ENCODE measurements at places on chromosomes 2 and 18. TPM values are rescaled to one million over a fixed set of nuclear protein-coding genes. Genes with fewer than 3 reads are reported as not detected.

DNA sequence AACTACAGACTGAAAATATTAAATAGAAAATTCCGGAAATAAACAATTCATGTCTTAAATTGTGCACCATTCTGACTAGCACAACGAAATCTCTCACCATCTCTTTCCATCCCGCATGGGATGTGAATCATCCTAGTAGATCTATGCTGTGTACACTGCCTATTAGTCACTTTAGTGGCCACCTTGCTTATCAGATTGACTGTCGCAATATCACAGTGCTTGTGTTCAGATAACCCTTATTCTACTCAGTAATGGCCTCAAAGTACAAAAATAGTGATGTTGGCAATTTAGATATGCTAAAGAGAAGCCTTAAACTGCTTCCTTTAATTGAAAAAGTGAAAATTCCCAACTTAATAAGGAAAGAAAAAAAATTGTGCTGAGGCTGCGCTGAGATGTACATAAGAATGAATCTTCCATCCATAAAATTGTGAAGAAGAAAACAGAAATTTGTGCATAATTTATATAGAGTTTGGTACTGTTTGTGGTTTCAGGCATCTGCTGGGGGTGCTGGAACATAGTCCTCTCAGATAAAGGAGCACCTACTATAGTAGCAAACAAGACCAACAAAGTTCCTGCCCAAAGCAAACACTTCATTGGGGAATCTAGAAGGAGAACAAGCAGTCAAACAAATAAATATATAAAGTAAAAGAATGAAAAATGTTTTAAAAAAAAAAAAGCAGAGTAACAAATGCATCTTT lies 12.0 kb downstream of the PSMD1 start:
- no peak for DNase-seq

DNA sequence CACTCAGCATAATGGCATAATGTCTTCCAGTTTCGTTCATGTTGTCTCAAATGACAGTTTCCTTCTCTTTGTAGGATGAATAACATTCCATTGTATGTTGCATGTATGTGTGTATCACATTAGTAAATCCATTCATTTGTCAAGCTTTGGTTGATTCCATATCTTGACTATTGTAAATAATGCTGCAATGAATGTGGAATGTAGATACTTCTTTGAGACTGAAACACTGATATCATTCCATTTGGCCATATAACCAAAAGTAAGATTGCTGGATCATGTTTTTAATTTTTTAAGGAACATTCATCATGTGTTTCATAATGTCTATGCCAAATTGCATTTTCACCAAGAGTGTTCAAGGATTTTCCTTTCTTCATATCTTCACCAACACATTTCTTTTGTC lies 1711.4 kb upstream of the PIK3C3 start:
- no peak for DNase-seq

RBM44 gene
- total RNA-seq = 2.0 TPM

DNA sequence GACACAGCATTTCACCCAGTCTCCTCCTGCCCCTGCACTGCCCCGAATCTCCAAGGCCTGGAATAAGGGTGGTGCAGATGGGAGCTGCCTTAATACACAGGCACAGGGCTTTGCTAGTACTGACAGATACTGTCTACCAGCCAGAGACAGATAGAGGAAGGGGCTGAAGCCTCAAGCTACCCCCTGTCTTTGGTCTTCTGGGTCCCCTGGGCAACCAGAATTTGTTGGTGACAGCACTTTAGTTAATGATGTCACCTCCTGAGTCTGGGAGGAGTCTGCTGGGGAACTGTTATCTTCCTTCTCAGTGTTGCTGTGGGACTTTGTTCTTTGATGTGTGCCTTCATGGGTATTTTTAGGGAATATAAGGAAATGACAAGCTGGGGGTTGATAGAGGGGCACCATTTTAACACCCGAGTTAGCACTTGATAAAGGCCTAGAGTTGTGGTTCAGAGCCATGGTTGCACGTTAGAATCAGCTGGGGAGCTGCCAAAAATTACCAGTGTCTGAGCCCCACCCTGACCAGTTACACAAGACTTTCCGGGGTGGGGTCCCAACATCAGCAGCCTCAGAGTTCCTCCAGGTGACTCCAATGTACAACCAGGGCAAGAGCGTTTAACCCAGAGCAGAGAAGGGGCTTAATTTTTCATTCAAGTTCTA lies 136.8 kb downstream of the SMAD7 start:
- peak; percentile 15 for DNase-seq

DNA sequence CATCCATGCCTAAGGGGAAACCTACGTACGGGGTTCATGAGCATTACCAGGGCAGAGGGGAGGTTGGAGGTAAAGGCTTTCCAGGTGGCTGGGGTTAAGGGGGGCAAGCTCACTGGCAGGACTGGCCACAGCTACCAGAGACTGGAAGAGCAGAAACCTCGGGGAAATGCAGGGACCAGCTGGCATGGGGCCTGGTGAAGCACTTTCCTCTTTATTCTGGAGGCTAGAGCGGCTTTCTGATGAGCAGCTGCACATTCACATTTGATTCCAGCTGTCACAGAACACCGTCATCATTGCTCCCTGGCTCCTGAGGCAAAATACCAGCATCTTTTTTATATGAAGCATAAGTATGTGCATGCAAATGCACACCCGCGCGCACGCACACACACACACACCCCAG lies 28.7 kb upstream of the LRRC30 start:
- DNase-seq = no peak

PLCL1 gene
- 6.6 TPM for total RNA-seq

WNT10A gene
- 2.9 TPM for total RNA-seq

Data from breast epithelium (tissue), 4 donors.